ENCODE measurements at places on chromosomes 4 and X.

GRCh38 chrX:16604337-16604736 lies 45.6 kb upstream of the S100G start:
- no peak for DNase-seq

DNA sequence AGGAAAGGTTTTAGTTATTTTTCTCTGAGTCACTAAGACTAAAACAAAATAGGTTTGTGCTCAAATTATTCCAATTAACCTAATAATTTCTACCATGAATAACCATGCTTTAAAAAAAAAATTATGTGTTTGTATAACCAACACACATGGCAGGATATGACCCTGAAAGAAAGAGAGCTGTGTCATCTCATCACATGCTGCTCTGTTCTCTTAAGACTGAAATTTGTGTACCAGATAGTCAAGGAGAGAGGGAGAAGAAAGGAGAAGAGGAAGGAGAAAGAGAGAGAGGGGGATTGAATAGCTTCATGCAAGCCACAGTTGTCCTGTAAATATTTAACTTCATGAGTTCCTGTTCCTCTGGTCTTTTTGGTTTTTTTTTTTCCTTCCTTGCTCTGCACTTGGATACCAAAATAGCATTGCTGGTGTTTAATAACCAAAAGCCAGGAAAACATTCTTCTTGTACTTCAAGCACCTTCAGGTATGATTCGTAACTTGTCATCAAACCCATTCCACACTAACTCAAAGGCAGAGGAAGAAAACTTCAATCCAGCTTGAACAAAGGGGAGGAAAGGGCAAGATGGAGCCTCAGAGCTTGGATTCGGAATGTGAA lies 6.4 kb upstream of the PROM1 start:
- DNase-seq, result no peak

DNA sequence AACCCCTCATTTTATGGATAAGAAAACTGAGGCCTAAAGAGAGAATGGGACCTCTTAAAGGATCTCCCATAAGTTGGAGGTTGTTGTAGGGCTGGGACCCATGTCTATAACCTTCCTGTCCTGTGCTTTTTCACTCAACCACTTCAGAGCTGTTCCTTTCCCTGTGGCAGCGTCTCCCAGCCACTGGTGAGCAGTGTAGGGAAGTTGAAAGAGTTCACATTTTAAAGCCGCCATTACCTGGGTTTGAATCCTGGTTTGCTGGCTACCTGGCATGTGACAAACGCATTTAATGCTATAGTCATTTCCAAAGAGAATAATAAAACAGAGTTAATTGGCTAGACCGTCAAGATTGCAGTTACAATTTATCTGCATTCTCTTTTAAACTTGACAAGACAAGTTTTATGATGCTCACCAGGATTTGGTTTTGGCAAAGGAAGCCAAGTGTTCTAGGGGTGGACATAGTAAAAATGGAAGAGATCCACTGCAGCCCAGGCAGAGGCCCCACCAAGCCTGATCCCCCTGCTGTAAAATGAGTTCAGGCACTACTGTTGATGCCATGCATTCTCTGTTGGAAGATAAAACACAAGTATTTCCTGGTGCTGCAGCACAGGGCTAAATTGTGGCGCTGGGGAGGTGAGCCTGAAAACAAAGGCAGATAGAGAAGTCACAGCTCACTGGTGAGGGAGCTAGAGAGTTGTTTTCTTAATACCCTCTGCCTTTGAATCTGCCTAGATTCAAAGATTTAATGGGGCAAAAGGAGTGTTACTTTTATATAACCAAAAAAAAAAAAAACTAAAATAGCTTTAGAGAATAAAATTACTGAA lies 218.7 kb downstream of the NWD2 start:
- no peak for DNase-seq

GRCh38 chr4:87029356-87029755 lies 94.5 kb downstream of the AFF1 start:
- peak; percentile 38 for DNase-seq

- no peak for DNase-seq
Measured at GRCh38 chrX:48470833-48471118, 716 bp upstream of the SLC38A5 start.

- DNase-seq, result no peak
Measured at GRCh38 chr4:54102531-54103106, 2.7 kb downstream of the GSX2 start.

DNA sequence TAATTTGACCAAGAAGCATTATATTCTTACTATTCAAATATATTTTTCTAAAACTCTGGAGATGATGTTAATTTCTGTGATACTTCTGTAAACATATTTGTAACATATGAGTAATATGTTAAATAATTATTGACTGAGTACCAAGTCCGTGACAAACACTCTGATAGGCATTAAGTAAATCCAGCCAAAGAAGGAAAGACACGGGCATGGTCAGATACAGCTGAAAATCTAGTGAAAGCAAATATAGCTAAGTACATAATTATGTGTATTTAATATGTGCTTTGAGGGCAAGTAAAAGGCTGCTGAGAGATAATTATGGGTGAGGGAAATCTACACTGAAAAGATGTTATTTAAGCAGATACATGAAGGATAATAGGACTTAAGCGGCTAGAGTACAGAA lies 1263.6 kb upstream of the ADGRL3 start:
- DNase-seq, result no peak

Measured in skin of body (tissue), 3 donors.